Epithelial cell of prostate (primary cell): ENCODE measurements at places on chromosomes 6 and 20.

GRCh38 chr6:127115084-127115655 is 3.3 kb upstream of the RSPO3 start:
- no peak for DNase-seq

- no peak for DNase-seq
Observed at GRCh38 chr6:29521006-29521680, 33.4 kb upstream of the MAS1L start.

GRCh38 chr6:169365567-169366257 is 112.1 kb upstream of the THBS2 start:
- no peak for DNase-seq

DNA sequence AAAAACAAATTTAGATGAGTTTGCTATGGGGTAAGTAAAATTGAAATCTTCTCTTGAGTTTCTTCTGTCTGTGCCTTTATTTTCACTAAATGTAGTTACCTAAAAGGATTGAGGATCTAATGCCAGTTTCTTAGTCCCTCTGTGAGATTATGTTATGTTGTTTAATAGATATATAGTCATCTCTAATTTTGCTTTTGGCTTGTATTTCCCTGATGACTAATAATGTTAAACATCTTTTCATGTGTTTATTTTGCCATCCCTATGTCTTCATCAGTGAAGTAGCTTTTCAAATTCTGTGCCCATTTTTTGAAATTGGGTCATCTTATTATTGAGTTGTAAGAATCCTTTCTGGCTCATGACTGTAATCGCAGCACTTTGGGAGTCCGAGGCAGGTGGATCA is 13.7 kb downstream of the QRSL1 start:
- DNase-seq = no peak

- no peak for DNase-seq
Observed at GRCh38 chr20:44734938-44735337, 10.7 kb upstream of the KCNK15 start.

DNA sequence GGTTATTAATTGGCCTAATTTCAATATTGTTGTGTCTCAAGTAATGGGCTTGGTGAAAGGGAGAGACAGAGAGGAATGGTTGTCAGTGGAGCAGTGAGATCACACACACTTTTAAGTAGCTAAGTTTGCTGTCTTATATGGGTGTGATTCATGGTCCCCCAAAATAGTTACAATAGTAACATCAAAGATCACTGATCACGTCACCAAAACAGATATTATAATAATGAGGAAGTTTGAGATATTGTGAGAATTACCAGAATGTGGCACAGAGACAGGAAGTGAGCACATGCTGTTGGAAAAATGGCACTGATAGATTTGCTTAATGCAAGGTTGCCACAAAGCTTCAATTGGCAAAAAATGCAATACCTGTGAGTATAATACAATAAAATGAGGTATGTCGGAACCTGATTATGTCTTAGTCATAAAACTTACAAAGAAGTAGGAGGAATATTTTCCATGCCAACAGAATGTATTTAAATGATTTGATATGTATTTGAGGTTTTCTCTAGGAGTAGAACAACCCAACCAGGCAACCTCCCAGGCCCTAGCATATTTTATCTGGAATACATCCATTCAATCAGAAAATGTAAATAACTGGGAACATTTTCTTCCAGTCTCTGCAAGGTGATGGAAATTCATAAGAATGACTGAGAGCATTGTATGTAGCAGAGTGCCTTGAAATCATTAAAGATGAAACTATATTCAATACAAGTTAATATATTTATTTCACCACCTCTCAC is 167.8 kb downstream of the CARMIL1 start:
- no peak for DNase-seq

DNA sequence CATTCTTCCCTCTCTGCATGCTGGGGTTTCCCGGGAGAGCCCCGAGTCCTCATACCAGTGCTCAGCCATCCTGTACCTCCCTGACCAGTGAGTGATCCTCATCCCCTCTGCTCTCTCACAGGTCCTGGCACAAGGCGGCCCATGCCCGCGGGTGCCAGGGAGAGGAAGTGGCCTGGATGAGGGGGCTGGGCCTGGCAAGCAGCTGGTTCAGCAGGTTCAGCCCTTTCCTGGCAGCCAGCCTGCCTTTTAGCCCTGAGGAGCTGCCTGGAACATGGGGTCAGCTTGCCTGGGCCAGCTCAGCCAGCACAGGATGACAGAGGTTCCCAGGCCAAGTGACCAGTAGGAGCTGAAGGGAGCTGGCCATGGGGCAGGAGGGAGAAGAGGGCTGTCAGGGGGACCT is 10.9 kb downstream of the MOCS1 start:
- peak; percentile 10 for DNase-seq

GRCh38 chr6:134480593-134480992 is 162.7 kb upstream of the SGK1 start:
- DNase-seq = no peak

DNA sequence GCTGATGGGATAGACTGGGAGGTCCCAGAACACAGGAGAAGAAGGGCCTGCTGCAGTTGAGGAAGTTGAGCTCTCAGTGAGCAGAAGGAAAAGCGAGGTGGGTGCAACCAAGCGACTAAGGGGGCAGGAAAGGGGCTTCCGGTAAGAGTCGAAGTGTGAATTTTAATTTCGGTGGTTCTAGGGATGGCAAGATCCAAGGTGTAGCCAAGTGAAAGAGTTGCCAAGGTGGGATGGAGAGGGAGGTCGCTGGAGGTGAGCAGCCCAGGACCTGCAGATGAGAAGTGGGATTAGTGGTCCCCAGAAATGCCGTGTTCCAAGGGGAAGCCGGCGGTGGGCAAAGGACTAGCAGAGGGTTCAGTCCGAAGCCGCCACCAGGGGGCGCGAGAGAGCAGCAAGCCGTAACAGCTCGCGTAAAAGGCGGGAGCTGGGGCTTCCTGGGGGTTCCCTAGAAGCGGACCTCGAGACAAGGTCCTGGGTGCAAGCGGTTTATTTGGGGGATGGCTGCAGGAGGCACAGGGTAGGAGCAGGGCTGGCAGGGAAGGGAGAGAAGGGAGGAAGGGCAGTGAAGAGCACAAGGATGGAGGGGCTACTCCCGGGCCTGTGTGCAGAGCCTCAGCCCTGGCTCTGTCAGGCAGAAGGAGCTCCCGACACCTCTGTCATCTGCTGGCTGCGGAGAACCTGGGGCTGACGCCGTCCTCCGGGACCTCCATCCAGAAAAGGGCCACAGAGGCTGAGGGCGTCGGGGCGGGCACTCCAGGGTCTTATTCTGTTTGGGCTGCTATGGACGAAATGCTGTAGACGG is 103.6 kb downstream of the PAX1 start:
- DNase-seq = no peak

- no peak for DNase-seq
Observed at GRCh38 chr6:6503191-6503590, 85.3 kb upstream of the LY86 start.

DNA sequence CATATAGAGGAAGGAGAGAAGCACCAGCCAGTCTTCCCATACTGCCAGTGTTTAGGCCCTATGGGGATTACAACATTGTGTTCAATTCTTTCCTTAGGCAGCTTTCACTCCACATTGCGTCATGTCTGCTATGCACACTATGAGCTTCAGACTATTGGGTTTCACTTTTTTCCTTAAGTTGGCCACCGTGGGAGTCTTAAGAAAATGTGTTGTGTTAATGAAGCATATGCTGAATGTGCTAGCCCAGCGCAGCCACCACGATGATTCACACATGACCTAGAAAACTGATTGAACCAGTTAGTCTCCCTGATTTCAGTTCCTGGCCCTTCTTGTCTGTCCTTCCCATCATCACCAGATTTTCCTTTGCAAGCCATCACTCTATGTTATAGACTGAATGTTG is 21.5 kb downstream of the TUBB2B start:
- peak; percentile 89 for DNase-seq

DNA sequence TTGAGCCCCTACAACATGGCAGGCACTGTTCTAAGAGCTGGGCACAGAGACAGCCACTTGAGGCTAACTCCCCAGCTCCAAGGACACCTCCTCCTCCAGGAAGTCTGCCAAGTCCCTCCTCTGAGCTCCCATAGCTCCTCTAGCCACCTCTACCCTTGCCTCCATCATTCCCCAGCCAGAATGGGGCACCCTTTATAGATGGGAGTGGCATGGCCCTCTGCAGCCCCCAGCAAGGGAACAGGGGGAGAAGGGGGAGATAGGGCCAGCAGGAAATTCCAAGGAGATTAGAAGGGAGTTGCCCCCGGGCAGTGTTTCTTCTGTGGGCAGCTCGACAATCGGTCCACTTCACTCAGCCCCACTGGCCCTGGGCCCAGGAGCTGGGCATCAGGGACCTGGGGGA is 19.7 kb upstream of the TLDC2 start:
- DNase-seq = no peak

DNA sequence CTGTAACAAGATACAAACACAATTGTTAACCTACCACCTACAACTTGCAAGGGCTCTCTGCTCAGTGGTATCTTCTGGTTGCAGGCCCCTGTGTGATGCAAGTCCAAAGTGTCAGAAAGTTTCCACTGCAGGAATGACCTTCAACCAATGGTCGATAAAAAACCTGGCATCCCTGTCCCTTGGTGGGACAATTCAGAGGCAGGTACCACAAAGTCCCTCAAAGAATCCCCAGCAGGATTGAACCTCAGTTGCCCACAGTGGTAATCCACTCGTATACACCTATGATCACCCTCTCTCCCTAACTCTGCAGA is 15.9 kb downstream of the GLO1 start:
- DNase-seq = no peak

- DNase-seq = no peak
Observed at GRCh38 chr6:7021301-7021700, 86.5 kb upstream of the RREB1 start.

- no peak for DNase-seq
Observed at GRCh38 chr20:2221921-2222320, 73.9 kb upstream of the TGM3 start.

DNA sequence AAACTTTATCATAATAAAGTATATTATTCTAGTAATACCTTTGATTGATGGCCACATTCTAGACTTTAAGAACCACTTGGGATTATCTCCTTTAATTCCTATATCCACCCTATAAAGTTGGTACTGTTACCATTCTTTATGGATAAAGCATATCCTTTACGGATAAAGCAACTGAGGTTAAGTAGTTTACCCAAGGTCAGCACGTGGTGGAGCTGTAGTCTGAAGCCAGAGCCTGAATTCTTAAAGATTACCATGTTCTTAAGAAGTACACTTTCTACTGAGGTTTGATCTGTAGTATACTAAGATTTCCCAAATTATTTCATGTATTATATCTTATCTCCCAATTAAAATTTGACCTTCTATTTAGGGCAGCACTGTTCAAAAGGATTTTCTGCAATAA is 3.0 kb upstream of the NCOA7 start:
- DNase-seq = no peak

GRCh38 chr20:57546956-57547649 is 13.8 kb upstream of the PCK1 start:
- peak; percentile 24 for DNase-seq

- no peak for DNase-seq
Observed at GRCh38 chr6:35737413-35738211, 780 bp downstream of the ARMC12 start.

- DNase-seq = peak; percentile 52
Observed at GRCh38 chr6:148146717-148147462, 195.7 kb upstream of the SASH1 start.

- DNase-seq = no peak
Observed at GRCh38 chr6:105991561-105992314, 94.4 kb upstream of the PRDM1 start.

DNA sequence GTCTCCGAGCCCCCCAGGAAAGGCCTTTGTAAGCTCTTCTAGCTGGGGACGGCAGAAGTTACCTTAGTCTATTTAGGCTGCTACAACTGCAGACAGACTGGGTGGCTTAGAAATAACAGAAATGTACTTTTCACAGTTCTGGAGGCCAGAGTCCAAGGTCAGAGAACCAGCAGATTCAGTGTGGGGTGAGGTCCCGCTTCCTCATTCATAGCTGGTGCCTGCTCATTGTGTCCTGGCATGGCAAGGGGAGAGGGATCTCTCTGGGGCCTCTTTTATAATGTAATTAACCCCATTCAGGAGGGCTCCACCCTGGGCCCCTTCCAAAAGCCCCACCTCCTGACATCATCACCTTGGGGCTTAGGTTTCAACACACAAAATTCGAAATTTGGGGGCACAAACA is 315.1 kb downstream of the CDH4 start:
- DNase-seq = no peak

DNA sequence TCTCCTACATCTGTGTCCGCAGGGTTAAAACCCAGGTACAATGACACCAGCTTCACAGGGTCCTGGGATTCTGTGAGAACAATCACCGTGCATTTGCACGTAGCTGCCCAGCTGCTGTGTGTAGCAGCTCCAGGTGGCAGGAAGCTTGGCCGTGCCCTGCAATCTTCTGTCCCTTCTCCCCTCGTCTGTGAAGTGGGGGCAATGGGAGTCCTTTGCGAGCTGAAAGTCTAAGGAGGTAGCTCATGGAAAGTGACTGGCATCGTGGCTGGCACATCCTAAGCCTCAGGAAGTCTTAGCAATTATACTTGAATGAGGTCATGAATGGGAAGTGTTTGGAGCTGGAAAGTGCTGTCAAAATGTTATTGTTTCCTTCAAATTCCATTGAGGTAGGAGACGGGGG is 137.1 kb downstream of the SMOC2 start:
- no peak for DNase-seq

- no peak for DNase-seq
Observed at GRCh38 chr6:31799781-31800180, 4.2 kb upstream of the VARS1 start.

GRCh38 chr6:158561321-158561884 is 1.5 kb downstream of the TMEM181 start:
- DNase-seq = no peak

- DNase-seq = no peak
Observed at GRCh38 chr6:98215531-98215930, 618.8 kb upstream of the POU3F2 start.

DNA sequence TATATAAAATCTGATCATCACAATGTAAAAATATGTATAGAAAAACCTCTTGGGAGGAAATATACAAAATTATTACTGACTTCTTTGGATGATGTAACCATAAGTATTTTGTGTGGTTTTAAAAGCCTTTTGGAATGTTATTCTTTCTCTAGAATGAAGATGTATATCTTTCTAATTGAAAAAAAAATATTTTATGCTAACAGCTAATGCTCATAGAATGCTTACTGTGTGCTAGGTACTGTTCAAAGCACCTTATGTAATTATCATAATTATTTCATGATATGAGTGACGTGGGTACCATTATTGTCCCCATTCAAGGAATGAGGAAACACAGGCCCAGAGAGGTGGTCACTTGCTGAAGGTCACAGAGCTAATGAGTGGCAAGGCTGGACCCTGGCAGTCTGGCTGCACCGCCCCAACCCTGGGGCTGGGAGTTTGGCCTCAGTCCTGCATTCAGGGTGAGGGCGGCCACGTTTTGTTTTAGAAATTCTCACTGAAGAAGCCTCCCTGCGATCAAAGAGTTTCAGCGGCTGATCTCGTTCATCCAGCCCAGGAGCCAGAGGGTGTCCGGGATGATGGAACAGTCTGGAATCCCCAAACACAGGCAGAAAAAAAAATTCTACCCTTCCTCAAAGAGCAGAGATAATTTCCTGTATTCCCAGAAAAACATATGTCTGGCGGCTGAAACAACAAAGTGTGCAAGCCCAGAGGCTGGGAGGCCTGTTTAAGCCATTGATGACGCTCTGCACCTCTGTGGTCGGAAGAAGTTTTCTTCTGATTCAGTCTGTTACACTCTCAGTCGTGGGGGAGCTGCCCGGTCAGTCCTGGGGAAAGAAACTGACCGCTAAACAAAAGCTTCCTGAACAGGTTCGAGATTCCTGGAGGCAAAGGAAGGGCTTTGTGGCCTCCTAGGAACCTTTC is 37.3 kb downstream of the TFEB start:
- no peak for DNase-seq
